ENCODE measurements at places on chromosomes 1 and 21.

DNA sequence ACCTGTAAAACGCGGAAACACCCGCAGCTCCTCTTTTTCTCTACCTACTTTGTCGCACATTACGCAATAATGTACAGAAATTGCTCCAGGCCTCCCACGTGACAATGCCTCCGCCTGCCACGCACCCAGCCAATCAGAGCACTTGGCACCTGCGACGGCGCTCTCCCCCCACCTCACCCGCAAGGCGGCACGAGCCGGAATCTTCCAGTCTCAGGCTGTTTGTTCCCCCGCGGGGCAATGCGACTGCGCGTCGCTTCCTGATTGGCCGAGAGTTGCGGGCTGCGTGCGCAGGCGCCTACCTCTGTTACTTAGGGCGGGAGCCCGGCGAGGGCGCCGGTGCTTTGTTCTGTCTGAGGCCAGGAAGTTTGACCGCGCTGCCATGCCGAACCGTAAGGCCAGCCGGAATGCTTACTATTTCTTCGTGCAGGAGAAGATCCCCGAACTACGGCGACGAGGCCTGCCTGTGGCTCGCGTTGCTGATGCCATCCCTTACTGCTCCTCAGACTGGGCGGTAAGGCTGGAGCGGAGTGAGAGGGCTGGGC lies at the start of gene MAEL:
Gene MAEL (plus strand): TSS at position 307 of the 542 bp plus-strand sequence. CDS start 73 bp downstream, at position 380.
- DNase-seq, result no peak

- no peak for DNase-seq
Measured at GRCh38 chr1:169491845-169492281, 6.1 kb upstream of the SLC19A2 start.

GRCh38 chr1:174894117-174894762 lies 105.5 kb upstream of the CACYBP start:
- no peak for DNase-seq

GRCh38 chr1:67793562-67793961 lies 39.7 kb downstream of the GNG12 start:
- DNase-seq, result peak; percentile 23
